ENCODE measurements at places on chromosomes 6 and 20. TPM values are rescaled to one million over a fixed set of nuclear protein-coding genes. Genes with fewer than 3 reads are reported as not detected.

DNA sequence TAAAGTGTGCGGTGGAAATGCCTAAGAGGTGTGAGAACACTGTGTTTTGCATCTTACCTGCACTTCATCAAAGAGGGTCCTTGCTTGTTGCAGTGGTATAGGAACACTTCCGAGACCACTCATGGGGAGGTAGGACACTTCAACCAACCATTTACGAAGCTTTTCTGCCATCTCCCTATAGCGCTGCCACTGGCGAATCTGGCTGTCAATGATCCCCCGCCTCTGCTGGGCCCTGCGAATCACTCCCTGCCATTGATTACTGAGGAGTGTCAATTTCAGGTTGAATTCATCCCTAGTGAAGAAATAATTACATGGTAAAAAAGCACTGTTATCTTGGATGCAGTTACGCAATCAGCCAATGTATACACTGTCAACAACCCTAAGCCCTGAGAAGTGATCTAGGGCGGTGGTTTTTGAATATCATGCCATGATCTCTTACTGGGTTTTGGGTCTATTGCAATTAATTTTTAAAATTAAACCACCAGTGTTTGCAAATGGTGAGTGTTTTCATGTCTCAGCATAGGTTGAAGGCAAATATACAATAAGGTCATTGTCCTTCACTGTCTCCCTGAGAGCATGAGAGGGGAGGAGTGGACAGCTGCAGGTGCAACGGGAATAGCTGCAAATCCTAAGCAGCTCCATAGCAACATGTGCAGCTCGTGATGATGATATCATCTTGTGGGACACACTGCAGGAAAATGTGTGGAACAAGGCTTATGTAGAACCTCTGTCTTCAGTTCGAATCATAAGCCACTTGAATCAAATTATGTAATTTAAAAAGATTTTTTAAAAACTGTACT is 400.6 kb downstream of the ESR1 start:
- no peak for DNase-seq

GRCh38 chr6:36399970-36400369 is 12.5 kb upstream of the ETV7 start:
- no peak for DNase-seq

- DNase-seq, result no peak
Observed at GRCh38 chr6:38773338-38773737, 58.2 kb downstream of the DNAH8 start.

- no peak for DNase-seq
Observed at GRCh38 chr6:44957156-44957555, 371.0 kb upstream of the RUNX2 start.

GRCh38 chr6:35214869-35215664 is 1.3 kb downstream of the SCUBE3 start:
- DNase-seq, result no peak

The TSHZ2 gene
- total RNA-seq, result 3.1 TPM

The PRKN gene
- total RNA-seq, result 5.8 TPM

- DNase-seq, result peak; percentile 78
Observed at GRCh38 chr6:35522660-35523658, 10.3 kb upstream of the TULP1 start.

The GPX5 gene
- not detected for total RNA-seq

DNA sequence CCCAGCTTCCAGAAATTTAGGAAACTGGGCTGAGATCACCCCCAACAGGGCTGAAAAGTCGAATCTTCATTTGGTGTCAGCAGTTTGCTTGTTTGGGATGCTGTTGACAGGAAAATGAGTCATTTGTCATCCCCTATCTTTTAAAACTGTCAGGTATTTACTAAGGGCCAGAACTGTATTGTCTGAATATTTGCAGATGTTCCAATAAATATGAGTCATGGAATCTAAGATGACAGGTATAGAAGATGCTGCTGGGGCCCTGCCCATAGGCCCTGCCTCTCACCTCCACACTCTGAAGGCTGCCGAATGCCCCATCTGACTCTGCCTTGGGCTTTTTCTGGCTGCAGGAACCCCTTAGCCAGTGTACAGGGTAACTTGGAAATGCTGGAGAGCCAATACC is 3.9 kb downstream of the ETV7 start:
- DNase-seq, result no peak

DNA sequence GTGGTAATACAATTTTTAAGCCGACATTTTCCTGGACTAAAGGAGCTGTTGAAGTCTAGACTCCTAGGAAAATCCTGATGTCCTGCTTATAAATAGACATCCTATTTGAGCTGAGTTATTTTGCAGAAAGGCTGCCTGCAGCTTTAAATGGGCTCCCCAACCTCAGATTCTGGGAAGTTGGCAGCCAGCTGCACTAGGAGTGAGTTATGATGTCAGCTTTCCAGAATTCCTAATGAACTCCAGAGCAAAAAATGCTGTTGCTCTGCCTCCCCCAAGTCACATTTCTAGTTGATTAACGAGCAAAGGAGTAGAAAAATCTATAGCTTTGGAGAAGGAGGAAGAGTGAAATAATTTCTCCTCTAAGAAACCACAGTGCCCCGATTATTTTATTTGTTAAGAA is 346.3 kb upstream of the SULF2 start:
- DNase-seq, result no peak
